CD4-positive, alpha-beta T cell treated with Interleukin-4 for 4 hours (primary cell): ENCODE measurements at places on chromosomes 3 and 15.

GRCh38 chr3:188036375-188037194, 117.4 kb upstream of the LPP start:
- no peak for DNase-seq

- no peak for DNase-seq
Measured at GRCh38 chr3:41207355-41207754, 8.1 kb downstream of the CTNNB1 start.

GRCh38 chr3:185371306-185372074, 8.6 kb downstream of the MAP3K13 start:
- no peak for DNase-seq

DNA sequence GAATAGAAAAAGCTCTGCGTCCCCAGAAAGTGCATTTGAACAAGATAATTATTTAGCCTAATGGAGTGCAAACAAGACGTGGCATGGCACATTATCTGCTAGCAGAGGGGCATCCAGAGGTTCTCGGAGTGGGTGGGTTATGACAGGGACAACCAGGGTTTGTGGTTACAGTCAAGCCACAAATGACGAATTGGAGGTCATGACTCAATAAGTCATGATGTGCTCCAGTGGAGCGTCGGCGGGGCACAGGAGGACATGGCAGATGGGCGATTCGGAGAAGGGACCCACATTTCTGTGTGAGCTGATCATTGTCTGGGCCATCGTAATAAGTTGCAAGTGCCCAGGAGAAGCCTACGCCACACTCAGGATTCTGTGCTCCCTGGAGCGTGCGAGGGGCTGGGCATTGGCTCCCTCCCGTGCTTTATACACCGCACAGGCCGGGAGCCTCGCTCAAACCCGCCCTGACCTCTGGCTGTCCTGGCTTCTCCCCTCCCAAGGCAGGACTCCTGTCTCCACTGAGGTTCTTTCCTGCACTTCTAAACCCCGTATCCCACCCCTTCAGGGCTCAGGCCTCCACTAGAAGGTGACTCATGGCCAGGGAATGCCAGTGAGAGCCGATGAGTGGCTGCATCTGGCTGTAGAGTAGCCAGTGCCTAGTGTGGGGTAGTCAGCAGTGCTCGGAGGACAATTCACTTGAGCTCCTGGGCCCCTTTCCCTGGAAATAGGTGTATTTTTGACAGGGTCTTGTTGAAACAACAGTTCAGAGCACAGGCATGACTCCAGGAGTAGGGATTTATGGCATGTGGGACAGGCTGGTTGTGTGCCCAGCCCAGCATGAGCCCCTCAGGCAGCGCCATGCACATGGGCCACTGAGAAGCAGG, 67.4 kb downstream of the GRIP2 start:
- DNase-seq = no peak

- no peak for DNase-seq
Measured at GRCh38 chr3:153354641-153355040, 192.6 kb downstream of the RAP2B start.

GRCh38 chr3:183953471-183954070, 64.1 kb downstream of the ABCC5 start:
- DNase-seq = no peak

- no peak for DNase-seq
Measured at GRCh38 chr3:66376568-66376967, 124.3 kb downstream of the LRIG1 start.

DNA sequence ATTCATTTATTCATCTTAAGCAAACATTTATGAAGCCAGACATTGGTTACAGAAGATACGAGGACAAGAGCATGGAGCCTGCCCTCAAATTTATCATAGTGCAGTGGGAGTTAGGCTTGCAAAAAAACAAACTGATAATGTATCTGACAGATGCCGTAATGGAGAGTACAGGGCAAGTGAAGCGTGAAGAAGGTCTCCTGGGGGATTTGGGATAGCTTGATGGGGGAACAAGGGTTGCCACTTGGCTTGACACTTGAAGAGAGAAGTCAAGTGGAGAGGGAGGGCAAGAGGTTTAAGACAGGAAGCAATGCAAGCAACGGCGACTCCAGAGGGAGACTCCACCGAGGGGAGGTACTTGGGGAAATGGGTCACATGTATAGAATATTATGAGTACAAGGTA, 129.3 kb downstream of the SSR3 start:
- no peak for DNase-seq

DNA sequence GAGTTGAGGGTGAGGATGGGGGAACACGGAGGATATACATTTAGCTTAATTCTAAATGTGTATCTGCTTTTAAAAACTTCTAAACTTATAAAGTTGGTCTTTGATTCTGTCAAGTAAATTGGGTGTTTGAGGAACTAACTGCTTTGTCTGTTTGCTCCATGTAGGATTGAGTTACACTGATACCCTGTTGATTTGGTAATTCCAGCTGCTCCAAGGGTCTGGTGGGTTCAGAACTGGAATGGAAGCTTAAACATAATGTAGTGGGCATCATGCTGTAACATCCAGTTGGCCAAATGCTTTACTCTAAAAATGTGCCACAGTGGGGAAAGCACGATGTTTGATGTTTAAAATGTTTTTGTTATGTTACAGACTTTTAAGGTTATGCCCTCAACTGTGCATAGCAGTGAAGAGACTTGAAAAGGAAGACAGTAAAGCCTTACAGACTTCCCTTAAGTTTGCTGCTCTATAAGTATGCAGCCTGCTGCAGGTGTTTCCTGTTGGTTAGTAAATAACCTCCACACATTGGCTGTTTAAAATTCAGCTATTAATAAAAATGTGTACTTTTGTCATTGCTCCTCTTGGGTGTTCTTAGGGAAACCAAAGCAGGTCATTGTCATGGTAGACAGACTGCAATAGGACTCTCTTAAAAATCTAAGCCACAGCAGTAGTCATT, 5.9 kb upstream of the EDEM1 start:
- no peak for DNase-seq

- no peak for DNase-seq
Measured at GRCh38 chr15:80404761-80405553, 775 bp downstream of the ARNT2 start.

GRCh38 chr15:41121951-41122350, 5.9 kb upstream of the INO80 start:
- DNase-seq = no peak

- DNase-seq = no peak
Measured at GRCh38 chr3:16816048-16816780, 68.5 kb upstream of the PLCL2 start.
